ENCODE measurements at places on chromosomes 1 and 21.
A peak's percentile ranks its signal among the peaks of the same experiment; 100 is the strongest.

DNA sequence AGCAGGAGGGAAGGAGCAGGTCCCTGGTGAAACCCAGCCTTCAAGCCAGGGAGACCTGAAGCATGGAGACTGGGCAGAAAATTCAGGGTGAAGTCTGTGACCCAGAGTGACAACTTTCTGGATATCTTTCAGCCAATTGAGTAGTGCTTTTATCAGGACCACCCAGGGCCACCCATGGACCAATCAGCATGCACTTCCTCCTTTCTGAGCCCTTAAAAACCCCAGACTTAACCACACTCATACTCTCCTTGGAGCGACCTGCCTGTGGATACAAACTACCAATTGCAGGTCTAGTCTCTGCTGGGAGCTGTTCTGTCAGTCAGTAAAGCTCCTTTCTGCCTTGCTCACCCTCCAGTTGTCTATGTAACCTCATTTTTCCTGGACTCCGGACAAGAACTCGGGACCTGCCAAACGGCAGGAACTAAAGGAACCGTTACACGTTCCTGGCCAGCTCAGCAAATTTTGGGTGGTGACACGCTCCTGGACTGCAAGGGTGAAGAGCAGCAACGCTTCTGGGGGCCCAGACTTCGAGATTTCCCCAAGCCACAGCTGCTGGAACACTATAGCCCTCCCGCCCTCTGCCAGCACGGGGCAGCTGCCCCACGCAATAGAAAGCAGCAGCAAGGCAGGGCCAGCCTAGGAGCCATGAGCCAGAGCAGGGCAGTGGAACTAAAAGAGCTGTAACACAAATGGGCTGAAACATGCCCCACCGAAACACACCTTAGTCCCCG lies 1183.4 kb downstream of the AMY1C start:
- no peak for DNase-seq

- DNase-seq: no peak
These were observed 80.7 kb upstream of the HP1BP3 start for GRCh38 chr1:20867847-20868246.

GRCh38 chr1:79507770-79508169 lies 501.2 kb upstream of the ADGRL4 start:
- DNase-seq: no peak

DNA sequence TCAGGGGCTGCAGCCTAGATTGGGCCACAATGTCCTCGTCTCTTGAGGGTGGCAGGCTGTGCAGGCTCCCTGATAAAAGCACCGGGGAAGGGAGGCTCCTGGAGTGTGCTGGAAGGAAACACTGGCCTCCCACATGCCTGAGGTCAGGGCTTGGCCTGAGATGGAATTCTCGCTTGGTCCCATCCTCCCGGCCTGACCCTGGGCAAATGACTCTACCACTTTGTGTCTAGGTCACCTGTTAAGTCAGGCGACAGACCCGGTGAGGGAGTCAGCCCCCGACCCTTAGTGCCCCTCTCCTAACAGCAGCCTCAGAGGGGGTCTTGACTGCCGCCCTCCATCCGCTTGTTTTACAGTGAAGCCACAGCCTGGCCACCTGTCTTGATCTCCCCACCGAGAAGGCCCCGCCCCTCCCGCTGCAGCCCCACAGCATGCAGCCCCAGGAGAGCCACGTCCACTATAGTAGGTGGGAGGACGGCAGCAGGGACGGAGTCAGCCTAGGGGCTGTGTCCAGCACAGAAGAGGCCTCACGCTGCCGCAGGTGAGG lies 2.5 kb downstream of the SMIM1 start:
- no peak for DNase-seq

DNA sequence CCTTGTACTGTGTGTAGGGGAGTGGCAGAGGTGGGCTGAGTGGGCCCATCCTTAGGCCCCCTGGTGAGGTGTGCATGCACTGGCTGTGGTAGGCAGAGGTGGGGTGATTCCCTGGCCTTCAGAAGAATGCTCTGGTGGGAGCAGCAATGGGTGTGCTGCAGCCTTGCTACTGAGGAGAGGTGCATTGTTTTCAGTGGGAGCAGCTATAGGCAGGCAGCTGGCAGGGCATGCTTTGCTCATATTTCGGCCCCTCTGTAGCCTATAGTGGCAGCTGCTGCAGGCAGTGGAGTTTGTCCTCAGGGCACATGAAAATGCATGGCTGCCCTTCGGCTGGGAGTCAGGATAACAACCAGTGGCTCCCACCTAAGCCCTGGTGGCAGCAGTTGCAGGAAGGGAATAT lies 10.1 kb upstream of the KCTD3 start:
- no peak for DNase-seq

DNA sequence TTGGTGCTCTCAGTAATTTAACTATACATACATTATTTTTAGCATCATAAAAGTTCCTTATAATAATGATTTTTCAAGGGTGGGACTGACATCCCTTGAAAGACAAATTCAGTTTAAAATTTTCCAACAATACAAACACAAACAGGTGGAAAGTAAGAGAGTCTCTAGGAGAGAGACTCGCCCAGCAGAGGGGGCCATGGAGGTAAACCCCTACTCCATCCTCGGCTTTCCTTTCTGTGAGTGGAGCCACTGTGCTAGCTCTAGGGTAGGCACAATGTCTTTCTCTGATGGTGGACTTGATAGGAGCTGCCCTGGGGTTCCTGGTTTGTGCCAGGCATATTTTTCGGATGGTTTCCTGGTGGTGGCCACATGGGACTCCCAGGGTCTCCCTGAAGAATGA lies 8.3 kb downstream of the CSMD2 start:
- no peak for DNase-seq

GRCh38 chr1:2228157-2228594 lies at the start of gene SKI:
SKI (plus strand) TSS chr1:2228319; CDS start chr1:2228767, 448 bp downstream.
- no peak for DNase-seq

DNA sequence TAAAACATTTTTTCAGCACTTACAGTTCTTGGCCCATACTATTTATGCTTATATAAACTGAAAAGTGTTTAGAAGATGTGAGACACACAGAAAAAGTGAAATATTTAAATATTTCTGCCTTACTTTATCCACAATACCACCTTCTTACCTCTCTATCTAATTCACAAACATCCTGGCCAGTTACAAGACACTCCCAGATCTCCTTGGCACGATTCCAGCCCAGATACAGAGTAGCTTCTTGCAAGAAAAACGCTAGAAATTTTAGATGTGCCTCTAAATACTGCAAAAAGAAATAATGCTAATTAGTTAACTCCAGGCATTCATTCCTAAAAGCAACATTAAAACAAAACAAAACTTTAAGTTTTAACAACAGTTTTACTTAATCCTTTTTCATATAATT lies 68.4 kb downstream of the USP24 start:
- DNase-seq: no peak

- DNase-seq: peak; percentile 2
These were observed 182.0 kb downstream of the CDC42BPA start for GRCh38 chr1:227136210-227136820.

- no peak for DNase-seq
These were observed 53.8 kb upstream of the MROH9 start for GRCh38 chr1:170881268-170882265.

DNA sequence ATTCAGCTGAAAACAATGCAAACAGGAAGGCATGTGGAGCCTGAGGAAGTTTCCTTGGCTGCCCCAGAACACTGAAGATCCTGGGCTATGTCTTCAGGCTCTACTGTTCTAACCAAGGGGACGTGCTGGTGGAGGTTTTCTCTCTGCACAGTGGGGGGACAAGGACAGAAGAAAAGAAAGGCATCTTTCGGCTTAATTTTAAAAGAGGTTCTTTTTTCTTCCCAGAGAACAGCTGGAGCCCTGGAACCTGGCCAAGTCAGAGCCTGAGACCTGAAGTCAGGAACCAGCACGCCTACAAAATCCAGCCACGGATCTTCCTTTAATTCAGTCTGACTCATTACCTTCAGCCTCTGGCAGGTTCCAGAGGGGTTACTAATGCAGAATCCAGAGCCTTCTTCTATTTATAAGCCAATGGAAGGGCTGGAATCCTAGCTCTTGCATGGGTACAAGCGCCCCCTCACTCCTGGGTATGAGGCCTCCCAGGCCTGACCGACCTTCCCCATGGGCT lies 19.8 kb downstream of the CTNNBIP1 start:
- no peak for DNase-seq

DNA sequence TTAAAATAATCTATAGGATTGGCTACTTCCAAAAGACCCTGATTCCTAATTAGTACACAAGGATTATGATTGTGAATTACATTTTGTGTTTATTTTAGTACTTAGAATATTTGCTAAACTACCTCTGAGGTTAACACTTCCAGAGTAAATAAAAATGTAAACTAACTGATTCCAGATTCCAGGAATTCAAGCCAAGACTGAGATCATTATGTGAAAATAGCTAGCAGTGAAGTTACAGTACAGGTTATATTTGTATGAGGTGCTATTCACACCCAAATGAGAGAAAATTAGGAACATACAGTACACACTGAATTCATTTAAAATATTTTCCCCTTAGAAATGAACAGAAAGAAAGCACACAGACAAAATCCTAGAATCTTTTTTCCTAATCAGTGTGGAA lies 28.8 kb downstream of the TTLL7 start:
- DNase-seq: no peak

GRCh38 chr1:188425687-188426086 lies 1596.9 kb downstream of the PLA2G4A start:
- DNase-seq: peak; percentile 65

Data from AG04449 (cell line).